ENCODE measurements at places on chromosomes 6 and 20.

DNA sequence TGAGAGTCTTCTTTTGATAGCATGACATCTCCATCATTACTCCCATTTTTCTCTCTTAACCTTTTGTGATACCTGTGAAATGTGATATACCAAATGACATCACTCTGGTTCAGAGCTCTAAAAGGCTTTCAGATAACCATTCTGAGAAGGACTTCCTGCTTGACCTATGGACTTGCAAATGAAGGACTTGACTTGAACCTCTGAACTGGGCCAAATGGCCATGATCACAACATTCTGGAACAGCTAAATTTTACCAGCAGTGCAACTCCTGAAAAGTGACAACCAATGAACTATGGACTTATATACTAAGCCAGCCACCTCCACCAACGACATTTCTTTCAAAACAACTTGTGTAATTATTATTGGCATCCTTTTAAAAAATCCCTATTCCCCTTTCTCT lies 1085.8 kb upstream of the CITED2 start:
- DNase-seq: no peak

GRCh38 chr20:16027686-16028085 lies 545.6 kb downstream of the KIF16B start:
- no peak for DNase-seq

GRCh38 chr20:50394569-50394968 lies 115.6 kb upstream of the PTPN1 start:
- DNase-seq: no peak

DNA sequence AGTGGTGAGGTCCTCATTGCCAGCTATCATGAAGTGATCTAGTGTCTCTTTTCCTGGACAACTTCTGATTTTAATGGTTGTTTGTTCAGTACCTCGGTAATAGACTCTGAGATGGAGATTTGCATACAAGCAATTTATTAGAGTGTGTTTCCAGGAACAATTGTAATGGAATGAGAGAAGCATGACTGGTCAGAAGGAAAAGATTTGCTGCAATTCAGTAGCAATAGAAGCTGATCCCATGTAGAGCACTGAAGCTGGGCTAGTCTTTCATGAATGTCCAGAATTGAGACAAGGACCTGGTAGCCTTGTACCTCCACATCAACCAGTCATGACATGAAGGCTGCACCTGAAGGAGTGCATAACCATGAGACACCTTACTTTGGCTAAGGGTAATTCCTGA lies 526.5 kb downstream of the NKAIN2 start:
- DNase-seq: no peak

DNA sequence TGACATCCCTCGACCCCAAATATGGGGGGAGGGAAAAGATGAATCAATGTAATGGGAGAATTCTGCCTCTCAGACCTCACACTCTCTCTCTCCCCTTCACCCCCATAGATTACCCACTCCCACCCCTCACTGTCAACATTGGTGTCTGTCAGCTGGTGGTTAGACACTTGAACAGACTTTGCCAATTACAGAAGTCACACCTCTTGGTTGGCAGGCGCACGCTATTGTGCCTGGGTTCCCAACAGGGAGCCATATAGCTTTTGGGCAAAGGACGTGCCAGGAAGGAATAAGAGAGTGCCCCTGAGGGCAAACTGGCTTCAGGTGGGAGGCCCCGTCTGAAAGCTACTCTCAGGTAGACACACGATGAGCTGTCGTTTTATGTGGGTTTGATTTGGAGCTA lies 54.1 kb upstream of the FYN start:
- DNase-seq: no peak

- no peak for DNase-seq
Observed at GRCh38 chr6:36657942-36658544, 20.5 kb upstream of the CDKN1A start.

DNA sequence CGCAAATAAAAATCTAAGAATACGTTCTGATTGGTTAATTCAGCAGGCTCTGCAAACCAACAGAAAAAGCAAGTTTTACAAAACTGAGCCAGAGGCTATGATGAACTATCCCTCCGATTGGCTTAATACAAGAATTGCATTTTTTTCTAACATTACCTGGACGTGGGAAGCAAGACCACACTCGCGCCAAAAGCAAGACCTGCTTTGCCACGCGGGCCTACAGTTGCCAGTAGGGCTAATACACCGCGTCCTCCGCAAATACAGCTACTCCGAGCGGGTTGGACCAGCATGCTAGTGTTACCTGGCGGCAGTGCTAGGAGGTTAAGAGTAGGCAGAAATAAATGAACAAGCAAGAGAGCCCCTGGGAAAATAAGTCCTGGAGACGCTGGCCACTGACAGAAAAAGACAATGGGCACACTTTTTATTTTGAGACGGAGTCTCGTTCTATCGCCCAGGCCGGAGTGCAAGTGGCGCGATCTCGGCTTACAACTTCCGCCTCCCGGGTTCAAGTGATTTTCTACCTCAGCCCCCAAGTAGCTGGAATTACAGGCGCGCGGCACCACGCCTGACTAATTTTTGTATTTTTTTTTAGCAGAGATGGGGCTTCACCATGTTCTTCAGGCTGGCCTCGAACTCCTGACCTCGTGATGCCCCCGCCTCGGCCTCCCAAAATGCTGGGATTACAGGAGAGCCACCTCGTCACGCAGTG lies 131.9 kb upstream of the BTN3A2 start:
- DNase-seq: peak; percentile 55

DNA sequence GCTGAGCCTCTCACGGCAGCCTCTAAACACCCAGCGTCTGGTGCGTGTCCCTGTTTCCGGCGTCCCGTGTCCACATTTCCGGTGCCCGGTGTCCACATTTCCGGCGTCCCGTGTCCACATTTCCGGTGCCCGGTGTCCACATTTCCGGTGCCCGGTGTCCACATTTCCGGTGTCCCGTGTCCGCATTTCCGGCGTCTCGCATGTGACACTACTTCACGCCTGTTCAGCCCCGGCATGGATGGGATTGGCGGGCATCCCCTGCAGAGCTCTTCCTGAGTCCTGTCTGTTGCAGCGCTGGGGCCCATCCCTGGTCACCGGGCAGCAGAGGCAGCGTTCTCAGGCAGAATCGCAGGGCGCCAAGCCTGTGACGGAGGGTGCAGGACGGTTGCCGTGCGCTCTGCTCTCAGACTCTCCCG lies 3.2 kb downstream of the FRMD1 start:
- no peak for DNase-seq

DNA sequence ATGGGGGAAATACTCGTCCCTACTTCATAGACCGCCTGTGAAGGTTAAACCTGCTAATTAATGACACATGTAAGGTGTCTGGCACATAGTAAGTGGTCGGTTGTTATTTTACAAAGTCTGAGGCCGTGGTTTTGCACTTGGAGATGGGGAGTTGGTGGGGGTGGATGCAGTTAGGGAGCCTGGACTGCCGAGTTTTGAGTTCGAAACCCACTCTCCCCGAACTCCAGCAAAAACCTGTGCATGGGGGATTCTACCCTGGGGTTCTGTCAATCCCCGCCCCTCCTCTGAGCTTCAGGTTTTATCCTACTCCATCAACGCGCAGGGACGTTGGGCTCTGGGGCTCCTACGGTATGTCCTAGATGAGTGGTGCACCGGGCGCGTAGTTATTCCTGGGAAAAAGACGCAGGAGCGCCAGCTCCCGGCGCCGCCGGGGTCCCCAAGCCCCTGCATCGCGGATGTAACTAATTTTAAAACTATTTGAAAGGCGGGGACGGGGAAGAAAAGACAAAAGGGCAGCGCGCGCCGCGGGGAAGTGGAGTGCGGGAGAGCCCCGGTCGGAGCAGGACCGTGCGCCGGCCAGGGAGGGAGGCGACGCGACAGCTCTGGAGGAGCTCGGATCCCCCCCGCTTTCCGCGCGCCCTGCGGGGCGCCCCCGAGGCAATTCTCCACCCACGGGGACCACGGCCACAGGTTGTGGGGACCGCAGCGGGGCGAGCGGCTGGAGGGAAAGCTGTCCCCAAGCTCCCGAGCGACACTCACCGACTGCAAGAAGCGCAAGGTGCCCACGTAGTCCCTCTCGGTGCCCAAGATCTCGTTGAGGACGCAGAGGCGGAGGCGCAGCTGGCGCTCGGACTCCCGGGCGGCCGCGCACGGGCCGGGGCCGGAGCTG lies 672 bp downstream of the PREX1 start:
- DNase-seq: no peak

GRCh38 chr20:10665027-10665561 lies 8.7 kb downstream of the JAG1 start:
- DNase-seq: no peak

- no peak for DNase-seq
Observed at GRCh38 chr6:36345681-36346466, 9.2 kb upstream of the BNIP5 start.

DNA sequence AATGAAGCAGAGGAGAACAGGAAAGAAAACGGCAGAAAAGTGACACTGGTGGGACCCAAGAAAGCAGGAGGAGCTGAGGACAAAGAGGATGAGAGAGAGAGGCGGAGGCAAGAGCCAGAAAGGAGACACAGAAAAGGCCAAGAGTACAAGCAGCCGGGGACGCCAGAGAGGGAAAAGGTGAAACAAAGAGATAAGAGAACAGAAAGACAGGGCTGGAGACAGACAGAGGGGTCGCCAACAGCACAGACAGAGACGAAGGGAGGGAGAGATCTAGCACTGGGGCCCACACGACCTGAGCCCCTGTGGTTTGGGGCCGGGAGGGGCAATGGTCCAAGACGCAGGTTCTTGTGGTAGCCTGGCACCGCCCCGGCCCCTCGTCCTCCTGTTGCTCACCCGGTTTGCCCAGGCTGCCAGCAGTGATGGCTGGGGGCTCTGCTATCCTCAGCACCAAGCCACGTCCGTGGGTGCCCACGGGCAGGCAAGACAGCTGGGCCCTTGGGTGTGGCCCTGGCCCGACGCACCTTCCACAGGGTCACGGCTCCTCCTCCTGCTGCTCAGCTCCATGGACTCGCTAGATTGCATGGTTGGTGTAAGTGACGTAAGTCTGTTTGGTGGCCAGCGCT lies 123.5 kb downstream of the GRM4 start:
- no peak for DNase-seq

DNA sequence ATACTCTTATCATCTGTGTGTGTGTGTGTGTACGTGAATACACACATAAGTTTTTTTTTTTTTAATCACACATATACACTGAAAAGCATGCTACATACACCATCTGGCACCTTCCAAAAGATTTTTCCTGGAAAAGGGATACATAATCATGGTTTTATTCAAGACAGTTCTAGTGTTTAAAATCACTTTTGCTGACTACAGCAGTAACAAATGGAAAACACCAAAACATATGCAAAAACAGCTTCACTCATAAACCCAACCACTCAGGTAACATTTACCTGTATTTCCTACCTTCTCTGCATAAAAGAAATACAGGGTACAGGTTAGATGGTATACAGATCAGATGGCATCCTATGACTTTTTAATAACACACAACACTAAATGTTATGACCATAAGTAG lies 2.5 kb downstream of the SNX14 start:
- DNase-seq: no peak

DNA sequence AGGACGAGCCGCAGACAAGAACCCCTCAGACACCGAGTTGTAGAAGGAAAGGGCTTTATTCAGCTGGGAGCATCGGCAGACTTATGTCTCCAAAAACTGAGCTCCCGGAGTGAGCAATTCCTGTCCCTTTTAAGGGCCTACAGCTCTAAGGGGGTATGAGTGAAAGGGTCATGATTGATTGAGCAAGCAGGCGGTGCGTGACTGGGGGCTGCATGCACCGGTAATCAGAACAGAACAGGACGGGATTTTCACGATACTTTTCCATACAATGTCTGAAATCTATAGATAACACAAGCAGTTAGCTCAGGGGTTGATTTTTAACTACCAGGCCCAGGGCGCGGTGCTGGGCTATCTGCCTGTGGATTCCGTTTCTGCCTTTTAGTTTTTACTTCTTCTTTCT lies 226.4 kb upstream of the PLCB4 start:
- DNase-seq: no peak

DNA sequence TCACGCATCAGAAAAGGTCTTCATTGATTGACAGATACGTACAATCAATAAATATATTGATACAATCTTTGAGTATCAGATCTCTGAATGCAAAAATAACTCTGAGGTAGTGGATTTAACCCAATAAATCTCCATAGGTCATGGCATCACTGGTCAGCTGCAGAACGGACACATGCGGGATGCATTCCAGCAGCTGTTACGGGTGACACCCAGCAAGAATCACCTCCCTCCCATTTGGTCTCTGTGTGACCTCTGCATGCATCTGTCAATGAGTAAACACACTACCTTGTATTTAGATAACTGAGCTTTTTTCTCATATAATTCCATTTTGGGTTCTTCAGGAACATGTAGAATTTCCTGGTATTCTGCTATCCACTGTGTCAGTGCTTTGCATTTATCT lies 285.4 kb downstream of the SYNE1 start:
- no peak for DNase-seq

- no peak for DNase-seq
Observed at GRCh38 chr20:57093766-57094165, 172.7 kb downstream of the BMP7 start.

- no peak for DNase-seq
Observed at GRCh38 chr6:145829102-145829501, 14.5 kb upstream of the FBXO30 start.

- no peak for DNase-seq
Observed at GRCh38 chr6:82362144-82362543, 1.5 kb upstream of the TPBG start.

DNA sequence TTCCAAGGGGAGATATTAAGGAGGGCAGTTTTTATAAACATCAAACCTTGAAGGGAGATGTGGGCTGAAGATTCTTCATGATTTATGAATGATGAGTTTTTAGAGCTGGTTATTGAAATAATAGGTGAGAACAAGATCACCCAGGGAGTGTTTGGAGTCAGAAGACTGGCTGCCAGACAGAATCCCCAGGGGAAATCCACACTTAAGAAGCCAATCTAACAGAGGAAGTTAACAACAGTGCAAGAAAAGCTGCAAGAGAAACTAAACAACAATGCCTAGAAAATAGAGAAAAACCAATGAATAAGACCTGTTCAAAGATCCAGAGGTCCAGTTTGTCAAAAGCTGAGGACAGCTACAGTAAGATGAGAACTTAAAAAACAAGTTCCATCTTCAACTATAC lies 167.9 kb upstream of the MAN1A1 start:
- no peak for DNase-seq

DNA sequence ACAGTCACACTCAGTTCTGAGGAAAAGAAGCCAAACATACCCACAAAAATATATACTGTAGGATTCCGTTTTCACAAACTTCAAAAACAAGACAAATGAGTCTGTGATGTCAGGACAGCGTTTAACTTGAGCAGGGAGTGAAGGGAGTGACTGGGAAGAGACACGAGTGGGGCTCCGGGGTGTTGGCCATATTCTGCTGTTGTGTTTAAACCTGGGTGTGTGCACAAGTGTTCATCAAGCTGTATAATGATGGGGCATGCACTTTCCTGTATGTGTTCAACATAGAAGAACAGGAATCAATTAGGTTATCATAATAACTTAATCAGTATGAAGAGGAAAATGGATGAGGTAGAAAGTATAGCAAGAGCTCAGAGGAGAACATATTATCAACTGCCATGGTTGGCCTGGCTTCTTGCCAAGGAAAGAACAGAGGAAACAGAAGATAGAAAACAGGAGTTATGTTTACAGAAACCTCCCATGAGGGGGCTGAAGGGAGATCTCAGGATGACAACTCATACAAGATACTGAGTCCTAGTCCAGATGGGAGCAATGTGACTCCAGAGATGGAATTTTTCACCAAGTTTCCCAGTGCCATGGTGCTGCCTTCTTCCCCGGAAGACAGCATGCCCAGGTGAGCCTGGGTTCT lies 15.1 kb upstream of the AFDN start:
- DNase-seq: no peak
